Left hindlimb (tissue), 1 donor: ENCODE measurements at places on chromosomes 3 and 15.

DNA sequence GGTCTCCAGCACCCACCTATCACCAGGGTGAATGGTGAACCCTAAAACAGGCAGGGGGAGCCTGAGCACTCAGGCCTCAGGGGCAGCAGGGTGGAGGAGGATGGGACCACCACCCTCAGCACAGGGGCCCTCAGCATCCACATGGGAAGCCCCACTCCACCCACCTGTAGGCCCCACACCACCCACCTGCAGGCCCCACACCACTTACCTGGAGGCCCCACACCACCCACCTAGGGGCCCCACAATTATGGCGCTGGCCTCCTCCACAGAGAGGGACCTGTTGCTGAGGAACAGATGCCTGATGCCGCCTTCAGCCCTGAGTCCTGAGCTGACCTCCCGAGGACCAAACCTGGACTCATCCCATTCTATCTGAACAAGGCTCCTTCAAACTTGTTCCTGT, 46.7 kb downstream of the HMCES start:
- no peak for DNase-seq

DNA sequence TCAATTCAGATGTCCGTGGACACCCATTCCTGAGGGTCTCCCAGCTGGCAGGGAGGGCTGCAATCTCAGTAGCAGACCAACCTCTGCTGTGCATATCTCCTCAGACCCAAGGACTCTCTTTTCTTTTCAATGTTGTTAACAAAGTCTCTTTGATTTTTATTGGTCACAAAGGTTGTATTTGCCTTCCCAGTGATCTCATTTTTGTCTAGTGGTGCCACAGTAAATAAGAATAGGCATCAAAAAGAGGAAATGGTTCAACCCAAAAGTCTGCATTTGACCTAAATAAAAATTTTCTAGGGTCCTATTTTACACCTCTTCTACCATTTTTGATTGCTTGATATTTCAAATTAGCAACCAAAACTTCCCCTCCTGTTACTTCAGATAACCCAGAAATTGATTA, 225.9 kb downstream of the CDIN1 start:
- no peak for DNase-seq

GRCh38 chr3:80215191-80215590, 447.4 kb upstream of the ROBO1 start:
- no peak for DNase-seq

GRCh38 chr3:57227204-57227929, at the start of gene APPL1:
Gene APPL1, plus strand, starts transcription at chr3:57227729. Its CDS starts 155 bp downstream, at chr3:57227884.
- DNase-seq, result peak; percentile 97

- DNase-seq, result peak; percentile 53
These were observed 34.8 kb downstream of the COMMD2 start for GRCh38 chr3:149717391-149718056.

GRCh38 chr3:164024786-164025185, 1053.5 kb downstream of the SI start:
- DNase-seq, result no peak

- DNase-seq, result peak; percentile 47
These were observed 229.2 kb upstream of the GOLGA6L4 start for GRCh38 chr15:84006421-84006820.

DNA sequence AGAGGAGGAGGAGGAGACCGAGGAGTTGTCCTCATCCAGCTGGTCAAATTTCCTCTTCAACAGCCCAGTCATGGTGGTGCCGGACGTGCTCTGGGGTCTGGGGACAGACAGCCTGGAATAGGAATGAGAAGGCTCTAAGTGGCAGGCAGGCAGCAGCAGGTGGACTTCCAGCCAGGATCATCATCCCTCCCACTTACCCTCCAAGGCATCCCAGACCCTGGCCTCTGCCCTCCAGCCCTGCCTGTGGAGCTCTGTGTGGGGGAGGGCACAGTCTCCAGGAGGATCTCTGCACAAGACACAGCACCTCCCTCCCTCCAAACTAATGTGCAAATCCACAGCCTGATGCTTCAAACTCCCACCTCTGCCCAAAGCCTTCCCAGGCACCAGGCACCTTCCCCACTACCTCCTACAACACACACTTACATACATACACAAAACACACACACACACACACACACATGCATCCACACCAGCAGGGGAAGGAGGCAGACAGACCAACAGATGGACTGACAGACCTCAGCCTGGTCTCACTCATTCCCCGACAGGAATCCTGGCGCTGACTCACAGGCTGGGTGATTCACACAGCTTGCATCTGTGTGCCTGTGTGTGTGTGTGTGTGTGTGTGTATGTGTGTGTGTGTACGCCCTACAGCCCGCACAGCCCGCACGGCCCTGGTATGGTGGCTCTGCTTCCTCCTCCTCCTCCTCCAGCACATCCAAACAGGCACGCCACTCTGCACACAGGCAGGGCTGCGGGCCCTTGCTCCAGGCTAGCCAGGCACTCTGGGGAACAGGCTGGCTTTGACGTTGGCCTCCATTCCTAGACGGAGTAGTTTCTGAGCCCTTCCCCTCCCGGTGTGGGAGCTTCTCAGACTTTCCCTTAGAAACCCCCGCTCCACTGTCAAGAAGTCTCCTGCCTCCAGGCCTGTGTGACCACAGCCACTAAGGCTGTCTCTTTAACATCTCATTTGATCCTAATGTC, 6.5 kb downstream of the CSRNP1 start:
- peak; percentile 85 for DNase-seq

- DNase-seq, result no peak
These were observed 85.6 kb downstream of the IGF2BP2 start for GRCh38 chr3:185739264-185739701.

DNA sequence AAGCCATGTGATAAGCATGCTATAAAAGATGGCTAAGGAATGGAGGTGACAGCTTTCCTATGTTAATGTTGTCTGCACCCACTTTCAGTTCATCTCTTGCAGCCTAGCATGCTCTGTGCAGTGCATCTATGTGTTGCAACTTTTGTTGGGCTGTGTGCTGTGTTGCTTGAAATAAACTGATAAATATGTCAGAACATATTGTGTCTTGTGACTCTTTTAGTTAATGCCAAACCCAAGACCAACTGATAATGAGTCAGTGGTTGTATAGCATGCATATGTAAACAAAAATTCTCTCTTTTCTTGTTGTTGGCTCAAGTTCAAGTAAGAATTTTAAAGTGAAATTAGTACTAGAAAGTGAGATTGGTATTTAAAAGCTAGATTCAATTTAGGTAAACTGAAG, 37.0 kb upstream of the SCN10A start:
- no peak for DNase-seq

GRCh38 chr15:37792351-37792750, 142.1 kb upstream of the TMCO5A start:
- DNase-seq, result no peak
